ENCODE measurements at places on chromosomes 7 and 10.

DNA sequence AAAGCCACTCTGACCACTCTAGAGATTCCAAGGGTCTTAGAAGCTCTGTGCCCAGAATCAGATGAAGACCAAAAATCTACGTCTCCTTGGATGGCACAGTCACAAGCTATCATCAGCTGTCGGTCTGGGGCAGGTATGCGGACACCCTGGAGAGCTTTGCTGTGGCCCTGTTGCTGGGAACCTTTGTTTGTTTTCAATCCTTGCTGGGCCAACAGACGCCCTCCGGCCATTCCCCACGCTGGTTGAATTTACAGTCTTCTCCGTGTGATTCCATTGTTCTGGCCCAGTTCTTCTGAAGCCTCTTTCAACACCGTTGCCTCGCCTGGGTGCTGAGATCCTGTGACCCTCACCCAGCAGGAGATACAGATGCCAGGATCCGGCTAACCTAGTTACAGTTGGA lies 149.4 kb upstream of the PFKP start:
- no peak for DNase-seq

DNA sequence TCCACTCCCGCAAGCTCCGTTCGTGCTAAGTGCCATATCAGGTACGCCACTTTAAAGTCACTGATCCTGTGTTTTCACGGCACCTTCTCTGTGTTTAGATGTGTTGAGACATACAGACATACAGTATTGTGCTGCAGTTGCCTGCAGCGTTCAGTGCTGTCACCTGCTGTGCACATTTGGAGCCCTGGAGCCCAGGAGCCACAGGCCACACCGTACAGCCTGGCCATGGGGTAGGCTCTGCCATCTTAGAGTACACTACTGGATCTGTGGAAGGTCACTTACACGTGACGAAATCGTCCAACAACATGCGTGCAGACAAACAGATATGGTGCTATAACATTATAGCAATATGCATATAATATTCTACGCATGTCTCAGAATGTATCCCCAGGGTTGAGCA lies 111.3 kb downstream of the ELFN1 start:
- DNase-seq, result no peak

DNA sequence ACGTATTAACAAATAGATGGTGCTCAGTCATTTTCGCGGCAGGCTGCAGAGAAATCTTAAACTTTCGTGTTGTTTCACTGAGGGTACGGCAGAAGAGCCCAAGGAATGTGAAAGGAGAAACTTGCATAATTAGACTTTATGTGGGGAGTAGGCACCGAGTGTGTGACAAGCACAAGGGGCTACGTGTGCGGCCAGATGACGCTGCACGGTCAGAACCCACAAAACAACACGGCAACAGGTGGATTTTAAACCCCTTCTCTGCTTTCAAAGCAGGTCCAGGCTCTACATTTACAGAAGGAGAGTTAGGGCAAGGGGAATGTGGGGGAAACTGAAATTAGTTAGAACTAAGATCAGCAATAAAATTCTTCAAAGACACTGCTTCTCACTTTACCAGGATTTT lies 392 bp upstream of the UCN3 start:
- DNase-seq, result no peak

DNA sequence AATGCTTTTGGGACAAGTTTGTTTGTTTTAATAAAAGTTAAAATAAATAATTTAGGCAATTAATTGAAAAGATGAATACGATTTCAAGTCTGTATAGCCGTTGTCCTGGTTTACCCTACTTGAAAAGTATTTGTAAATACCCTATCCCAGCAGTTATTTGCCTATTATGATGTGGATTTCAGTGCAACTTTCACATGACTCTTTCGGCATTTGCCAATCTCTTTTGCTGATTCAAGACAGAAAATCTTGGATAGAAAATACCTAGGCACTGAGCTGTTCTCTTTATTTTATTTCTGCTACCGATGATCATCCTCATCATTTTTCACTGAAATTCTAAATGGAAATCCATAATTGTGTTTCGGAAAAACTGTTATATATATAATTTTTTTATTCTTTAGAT lies 125.9 kb upstream of the FZD8 start:
- no peak for DNase-seq

GRCh38 chr7:46192271-46192670 lies 271.2 kb upstream of the IGFBP3 start:
- no peak for DNase-seq

DNA sequence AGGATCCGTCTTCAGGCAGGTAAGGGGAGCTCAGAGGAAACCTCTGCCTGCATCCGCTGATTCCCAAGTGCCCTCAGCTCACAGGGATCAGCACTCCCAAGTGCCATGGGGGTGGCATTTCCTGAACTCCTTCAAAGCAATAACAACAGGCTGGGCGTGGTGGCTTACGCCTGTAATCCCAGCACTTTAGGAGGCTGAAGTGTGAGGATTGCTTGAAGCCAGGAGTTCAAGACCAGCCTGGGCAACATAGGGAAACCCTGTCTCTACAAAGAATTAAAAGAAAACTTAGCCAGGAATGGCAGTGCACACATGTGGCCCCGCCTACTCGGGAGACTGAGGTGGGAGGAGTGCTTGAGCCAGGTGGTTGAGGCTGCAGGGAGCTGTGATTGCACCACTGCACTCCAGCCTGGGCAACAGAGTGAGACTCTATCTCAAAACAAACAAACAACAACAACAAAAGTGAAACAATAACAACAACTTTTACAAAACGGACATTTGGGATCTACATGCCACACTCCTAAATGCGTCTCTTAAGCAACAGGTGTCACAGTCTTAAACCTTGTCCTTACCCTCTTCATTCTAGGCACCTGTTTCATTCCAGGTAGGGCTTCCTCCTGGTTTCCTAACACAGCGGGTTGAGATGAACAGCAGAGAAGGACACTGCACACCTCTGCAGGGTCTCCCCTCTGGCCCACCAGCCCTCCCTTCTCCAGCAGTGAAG lies 73.8 kb downstream of the PAXIP1 start:
- no peak for DNase-seq

- no peak for DNase-seq
Observed at GRCh38 chr7:87608431-87608830, 7.7 kb upstream of the ABCB1 start.

GRCh38 chr10:62990126-62990525 lies 143.0 kb upstream of the NRBF2 start:
- no peak for DNase-seq

GRCh38 chr7:96236198-96237039 lies 85.5 kb downstream of the SLC25A13 start:
- DNase-seq, result no peak

DNA sequence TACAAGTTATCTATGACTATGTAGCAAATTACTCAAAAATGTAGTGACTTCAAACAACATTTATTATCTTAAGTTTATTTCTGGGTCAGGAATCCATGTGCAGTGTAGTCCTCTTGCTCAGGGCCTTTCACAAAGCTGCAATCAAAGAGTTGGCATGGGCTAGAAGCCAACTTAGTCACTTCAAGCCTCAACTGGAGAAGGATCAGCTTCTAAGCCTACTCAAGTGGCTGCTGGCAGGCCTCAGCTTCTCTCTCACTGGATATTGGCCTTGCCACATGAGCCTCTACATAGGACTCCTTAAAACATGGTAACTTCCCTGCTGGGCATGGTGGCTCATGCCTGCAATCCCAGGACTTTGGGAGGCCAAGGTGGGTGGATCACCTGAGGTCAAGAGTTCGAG lies 5.0 kb upstream of the NFE2L3 start:
- DNase-seq, result no peak

- no peak for DNase-seq
Observed at GRCh38 chr7:70472601-70473237, 659.2 kb upstream of the GALNT17 start.

GRCh38 chr7:142654398-142654797 lies 94.9 kb upstream of the PRSS1 start:
- DNase-seq, result no peak

DNA sequence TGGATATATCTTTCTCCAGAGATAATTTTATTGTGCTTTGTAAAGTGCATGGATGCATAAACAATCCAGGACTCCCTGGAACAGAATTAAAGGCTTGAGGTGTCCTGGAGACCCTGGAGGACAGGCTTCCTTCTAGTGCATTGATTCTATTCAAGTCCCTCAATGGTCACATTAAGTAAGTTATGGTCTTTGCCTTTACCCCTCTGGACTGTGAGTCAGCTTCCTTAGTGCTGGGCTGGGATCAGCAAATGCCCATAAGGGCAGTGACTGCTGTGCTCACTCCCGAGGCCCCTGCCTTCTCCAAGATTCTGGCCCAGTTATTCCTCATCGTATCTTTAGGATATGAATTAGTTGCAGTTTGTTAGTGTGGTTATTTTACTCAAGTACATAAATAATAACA lies 178.7 kb upstream of the PRSS58 start:
- no peak for DNase-seq

GRCh38 chr10:110794808-110795207 lies 76.9 kb upstream of the PDCD4 start:
- no peak for DNase-seq

- DNase-seq, result no peak
Observed at GRCh38 chr7:1758859-1759521, 88.9 kb downstream of the ELFN1 start.

DNA sequence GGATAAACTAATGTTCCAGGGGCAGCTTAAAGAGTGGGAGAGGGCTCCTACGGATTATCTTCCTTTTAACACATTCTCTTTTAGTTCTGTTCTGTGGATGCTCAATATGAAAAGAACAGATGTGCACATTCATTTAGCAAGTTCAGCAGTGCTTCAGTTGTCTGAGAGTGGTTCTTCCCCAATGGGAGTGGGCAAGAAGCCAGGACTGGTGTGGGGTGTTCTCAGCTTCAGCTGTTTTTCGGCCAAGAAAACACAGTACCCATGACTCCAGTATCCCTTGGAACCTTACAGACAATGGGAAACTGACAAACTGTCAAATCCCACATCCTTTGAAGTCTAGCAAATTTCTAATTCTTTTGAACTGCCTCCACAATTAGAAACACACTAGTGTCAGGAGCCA lies 71.5 kb upstream of the LRRC17 start:
- no peak for DNase-seq

DNA sequence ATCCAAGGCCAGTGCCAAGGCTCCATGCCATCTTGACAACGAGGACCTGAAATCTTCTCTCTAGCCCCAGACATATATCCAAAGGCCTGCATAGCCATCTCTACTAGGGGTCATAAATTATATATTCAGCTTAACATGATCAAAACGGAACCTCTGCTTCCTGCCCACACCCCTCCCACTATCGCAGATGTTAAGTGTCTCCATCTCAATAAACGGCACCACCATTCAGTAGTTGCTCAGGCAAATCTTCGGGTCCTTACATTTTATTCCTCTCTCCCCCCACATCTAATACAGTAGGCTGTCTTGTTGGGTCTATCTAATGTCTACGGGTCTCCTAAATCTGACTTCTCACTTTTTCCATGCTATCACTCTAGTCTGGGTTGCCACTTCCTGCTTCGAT lies 201.1 kb upstream of the PLXNA4 start:
- DNase-seq, result no peak

DNA sequence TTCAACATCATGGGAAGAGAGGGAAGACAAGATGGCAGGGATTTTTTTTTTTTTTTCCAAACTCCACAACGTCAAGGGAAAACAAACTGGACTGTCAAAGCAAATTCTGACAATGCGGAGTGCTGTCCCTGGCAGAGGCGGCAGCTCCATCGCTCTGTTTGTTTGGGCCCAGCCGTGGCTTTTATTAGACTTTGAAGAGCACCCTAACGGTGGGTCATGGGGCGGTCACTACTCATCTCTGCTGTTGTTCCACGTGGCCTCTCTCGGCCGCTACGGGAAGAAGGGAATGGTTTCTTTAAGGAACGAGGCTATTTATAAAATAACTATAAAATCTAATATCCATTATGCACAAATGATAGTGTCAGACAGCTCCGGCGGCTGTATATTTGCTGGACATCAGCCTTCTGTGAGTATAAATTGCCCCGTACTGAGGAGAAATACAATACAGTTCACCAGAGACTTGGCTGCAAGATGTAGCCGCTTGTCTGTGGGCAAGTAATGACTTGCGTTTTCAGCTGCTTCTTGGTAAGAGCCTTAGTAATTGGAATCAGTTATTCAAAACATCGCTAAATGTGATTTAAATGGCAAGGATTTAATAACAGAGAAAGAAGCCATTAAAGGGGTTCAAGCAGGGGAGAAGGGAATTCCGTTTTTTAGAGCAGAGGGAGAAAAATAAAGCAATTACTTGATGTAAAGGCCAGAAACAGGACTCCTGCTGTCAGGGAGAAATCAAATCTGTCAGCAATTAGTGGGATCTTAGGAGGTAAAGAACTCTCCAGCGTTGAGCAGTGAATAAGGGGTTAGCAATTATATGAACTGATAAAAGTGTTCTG lies 61.7 kb upstream of the RAB11FIP2 start:
- no peak for DNase-seq

DNA sequence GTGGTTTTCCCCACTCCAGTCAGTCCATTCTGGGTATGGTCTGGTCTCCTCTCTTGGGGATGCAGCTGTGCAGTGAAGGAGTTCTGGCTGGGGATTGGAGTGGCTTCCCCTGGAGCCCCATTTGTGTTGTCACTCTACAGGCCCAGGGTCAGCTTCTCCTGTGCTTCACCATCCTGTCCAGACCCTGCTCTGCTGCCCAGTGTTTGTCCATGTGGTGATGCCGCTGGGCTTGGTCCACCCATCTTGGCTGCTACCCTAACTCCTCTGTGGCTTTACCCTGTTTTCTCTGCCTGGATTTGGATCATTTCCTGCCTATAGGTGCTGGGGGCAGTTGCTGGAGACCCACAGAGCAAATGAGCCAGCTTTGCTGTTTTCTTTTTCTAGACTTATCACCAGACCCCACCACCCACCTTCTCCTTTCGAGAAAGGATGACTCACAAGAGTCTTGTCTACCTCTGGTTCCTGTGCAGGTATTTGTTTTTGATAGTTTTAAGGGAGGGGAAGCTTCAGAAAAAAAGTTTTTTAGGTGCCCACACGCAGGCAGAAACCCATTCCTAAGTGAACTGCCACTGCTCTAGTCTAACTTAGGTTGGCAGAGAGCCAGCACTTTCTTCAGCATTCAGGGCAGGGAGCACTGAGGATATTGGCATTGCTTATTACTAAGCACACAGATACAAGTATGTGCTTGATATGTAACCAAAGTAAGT lies 8.5 kb downstream of the ZDHHC16 start:
- DNase-seq, result peak; percentile 12

- DNase-seq, result no peak
Observed at GRCh38 chr7:33050535-33051318, 11.8 kb downstream of the NT5C3A start.
